Fibroblast of gingiva (primary cell): ENCODE measurements at places on chromosomes 3 and 15.

- no peak for DNase-seq
Measured at GRCh38 chr3:61053781-61054496, 197.3 kb downstream of the FHIT start.

DNA sequence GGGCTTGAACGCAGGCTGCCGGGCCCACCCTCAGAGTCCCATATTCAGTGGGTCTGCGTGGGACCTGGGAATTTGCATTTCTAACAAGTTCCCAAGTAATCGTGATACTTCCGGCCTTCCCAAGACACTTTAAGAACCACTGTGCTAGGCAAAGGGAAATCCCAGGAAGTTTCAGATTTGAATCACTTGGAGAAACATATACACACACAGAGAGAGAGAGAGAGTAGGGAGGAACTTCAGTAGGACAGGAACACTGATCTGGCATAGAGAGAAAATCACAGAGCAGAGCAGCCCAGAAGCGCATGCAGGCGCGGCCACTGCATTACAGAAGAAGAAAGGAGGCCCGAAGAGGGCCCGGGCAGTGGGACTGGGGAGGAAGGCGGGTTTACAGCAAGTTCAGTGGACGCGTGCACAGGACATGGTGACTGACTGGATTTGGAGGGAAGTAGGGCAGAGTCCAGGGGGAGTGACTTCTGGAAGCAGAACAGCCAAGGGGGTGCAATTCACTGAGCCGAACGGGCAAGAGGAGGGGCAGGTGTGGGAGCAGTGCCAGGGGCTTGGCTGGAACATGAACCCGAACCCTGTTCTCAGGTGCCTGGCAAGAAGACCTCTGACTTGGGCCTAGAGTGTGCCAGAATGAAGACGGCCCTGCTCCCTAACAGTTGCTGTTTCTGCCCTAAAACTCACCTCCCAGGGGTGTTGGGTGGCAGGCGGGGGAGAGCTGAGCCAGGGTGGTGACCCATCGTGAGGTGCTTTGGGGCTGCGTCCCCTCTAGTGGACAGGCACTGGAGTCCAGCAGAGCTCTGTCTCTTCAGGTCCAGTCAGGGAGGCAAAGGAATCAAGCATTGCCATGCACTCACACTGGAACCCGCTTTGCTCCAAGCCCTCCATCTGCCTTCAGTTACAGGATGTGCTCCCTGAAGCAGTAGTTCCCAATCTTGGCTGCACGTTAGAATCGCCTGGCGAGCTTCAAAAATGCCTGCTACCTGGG lies 101.3 kb upstream of the HES1 start:
- no peak for DNase-seq

- DNase-seq = no peak
Measured at GRCh38 chr3:49018707-49019006, 277 bp upstream of the DALRD3 start.

GRCh38 chr15:39493424-39494067 lies 87.3 kb upstream of the THBS1 start:
- no peak for DNase-seq

GRCh38 chr3:106034313-106034712 lies 165.5 kb upstream of the CBLB start:
- DNase-seq = no peak

DNA sequence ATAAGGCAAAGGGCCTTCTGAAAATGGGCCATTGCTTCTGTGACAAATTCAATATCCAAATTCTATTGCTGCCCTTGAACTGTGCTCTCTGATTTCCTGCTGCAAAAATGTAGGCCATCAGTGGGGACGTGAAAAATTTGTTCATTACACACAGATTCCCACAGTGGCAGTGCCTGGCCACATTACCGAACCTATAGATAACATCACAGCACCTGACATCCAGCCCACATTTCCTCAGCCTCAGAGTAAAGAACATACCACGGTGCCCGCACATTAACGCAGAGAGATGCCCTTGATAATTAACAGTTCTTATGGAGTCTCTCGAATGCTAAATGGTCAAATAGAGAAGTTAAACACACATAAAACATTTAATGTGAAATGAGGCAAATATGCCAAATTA lies 931.6 kb upstream of the CFAP20DC start:
- no peak for DNase-seq

DNA sequence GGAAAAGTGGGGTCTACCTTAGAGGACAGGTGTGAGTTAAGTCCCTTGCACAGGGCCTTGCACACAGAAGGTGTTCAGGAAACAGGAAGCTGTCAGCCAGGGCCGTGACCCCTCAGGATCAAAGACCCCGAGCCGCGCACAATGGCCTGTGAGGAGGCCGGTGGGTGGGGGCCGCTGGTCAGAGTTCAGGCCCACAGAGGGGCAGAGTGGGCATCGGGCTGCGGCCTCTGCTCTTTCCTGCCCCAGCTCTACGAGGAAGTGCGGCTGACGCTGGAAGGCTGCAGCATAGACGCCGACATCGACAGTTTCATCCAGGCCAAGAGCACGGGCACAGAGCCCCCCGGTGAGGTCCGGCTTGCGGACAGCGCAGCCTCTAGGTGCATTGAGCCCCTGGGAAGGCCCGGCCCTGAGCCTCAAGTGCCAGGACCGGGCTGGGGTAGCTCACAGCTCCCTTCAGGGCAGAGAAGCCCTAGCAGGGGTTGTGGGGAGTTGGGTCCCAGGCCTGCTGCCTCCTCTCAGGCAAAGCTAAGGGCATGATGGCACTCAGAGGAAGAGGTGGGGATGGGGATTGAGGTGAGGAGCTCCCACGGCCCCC lies 37.2 kb downstream of the PSTPIP1 start:
- DNase-seq = no peak
